NCI-H1436 treated with DMSO at 0.1 percent for 48 hours (cell line): ENCODE measurements at places on chromosomes 7 and 10.

- no peak for DNase-seq
Observed at GRCh38 chr10:58319599-58319998, 15.2 kb upstream of the UBE2D1 start.

DNA sequence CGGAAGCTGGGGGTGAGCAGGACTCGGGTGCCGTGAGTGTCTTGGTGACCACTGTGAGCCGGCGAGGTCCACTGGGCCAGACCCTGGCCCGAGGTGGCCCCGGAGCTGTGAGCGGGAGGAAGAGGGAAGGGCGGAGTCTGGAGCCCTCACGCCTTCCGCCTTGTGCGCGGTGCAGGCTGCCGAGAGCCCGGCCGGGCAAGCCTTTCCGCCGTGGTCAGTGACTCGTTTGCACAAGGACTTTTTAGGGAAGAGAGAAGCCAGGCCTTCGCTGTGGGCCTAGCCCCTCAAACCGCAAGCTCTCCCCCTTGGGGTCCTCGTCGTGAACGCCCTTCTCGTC is 40.9 kb upstream of the ZNF32 start:
- DNase-seq = no peak

- no peak for DNase-seq
Observed at GRCh38 chr7:41010418-41010817, 692.5 kb downstream of the INHBA start.

- no peak for DNase-seq
Observed at GRCh38 chr10:111732166-111732785, 451.3 kb downstream of the GPAM start.

DNA sequence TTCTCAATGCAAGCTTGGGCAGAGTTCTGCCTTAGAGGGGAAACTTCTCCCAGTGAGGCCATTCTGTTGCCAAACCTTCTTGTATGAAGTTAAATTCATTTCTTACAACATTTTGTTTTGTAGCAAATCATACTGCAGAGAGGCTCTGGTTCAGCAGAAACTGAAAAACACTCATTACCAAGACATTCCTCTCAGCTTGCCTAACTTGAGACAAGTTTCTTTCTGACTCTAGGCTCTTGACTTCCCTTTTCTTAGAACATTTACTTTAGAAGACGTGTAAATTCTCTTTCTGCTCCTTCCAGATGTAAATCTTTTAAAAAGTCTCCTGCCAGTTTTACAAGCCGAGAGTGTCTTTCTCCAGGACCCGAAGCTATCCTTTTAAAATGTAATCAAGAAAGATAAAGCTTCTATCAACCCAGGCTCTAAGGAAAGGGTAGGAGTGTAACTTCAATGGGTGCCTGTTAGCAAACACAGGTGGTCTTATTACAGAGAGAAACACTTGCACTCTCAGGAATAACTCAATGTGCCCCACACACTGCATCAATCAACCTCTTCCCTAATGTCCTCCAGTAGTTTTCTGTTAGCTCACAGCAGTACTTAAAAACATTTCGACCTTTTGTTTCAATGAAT is 80.5 kb upstream of the TAS2R16 start:
- no peak for DNase-seq

DNA sequence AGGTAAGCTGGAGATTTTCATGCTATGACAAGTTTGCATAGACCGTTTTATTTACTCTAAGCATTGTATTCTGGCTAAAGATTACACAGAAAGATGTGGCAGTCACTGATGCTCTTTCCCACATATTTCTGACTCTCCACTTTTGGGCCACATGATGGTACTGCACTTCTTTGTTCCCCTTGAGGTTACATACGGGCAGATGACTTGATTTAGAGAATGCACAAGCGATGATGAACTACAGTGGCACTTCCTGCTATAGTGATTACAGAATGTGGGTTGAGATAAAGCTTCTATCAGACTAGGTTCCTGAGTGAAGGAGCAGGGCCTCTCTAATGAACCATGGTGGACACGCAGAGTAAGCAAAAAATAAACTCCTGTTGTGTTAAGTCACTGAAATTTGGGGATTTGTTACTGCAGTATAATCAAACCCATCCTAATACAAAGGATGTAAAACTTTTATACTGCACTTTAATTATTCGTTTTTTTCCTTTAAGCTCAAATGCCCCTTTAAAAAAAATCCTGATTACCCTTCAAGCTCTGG is 177.9 kb downstream of the TAX1BP1 start:
- no peak for DNase-seq

DNA sequence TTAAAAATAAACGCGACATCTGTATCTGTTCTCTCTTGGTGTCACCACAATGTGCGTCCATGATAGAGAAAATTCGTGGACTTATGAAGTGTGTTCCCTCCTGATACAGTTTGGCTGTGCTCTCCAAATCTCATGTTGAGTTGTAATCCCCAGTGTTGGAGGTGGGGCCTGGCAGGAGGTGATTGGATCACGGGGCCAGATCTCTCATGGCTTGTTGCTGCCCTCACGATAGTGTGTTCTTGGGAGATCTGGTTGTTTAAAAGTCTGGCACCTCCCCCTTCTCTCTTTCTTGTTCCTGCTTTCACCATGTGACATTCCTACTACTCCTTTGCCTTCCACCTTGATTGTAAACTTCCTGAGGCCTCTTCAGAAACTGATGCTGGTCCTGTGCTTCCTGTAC is 229.4 kb upstream of the MYO3A start:
- no peak for DNase-seq

GRCh38 chr7:52151559-52151958 is 835.0 kb upstream of the COBL start:
- no peak for DNase-seq

GRCh38 chr10:131148270-131148669 is 163.3 kb downstream of the TCERG1L start:
- no peak for DNase-seq
